ENCODE measurements at places on chromosomes 13 and 19. TPM values are rescaled to one million over a fixed set of nuclear protein-coding genes. Genes with fewer than 3 reads are reported as not detected.

DNA sequence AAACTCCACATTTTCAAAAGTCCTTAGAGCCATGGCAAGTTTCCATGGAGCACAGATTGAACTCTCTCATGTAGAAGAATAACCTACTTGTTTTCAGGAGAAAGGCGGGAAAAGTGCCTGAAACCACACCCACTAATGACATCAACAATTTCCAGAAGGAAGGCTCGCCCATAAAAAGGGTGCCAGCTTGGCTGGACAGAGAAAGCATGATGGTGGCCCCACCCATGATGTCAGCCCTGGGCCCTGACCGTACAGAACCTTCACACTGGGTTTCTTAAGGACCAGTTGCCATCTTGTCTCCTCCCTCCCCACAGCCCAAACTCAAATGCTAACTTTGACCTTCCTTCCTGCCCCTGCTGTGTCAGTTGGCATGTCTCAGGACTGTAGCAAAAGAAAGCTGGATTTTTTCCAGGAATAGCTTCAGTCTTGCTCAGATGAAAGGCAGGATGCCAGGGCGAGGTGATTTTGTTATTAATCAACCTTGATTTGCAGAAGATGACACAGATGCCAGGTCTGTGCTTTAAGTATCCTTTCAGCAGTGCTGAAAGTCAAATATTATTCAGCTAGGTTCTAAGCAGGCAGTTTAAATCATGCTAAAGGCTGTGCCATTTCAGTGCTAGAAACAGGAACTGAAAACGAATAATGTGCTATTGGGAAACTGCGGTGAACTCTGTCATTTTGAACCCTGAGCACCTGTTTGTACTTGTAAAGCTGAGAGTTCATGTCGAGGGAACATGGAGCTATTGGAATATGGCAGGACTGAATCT is 89.5 kb upstream of the RFC3 start:
- DNase-seq: no peak

DNA sequence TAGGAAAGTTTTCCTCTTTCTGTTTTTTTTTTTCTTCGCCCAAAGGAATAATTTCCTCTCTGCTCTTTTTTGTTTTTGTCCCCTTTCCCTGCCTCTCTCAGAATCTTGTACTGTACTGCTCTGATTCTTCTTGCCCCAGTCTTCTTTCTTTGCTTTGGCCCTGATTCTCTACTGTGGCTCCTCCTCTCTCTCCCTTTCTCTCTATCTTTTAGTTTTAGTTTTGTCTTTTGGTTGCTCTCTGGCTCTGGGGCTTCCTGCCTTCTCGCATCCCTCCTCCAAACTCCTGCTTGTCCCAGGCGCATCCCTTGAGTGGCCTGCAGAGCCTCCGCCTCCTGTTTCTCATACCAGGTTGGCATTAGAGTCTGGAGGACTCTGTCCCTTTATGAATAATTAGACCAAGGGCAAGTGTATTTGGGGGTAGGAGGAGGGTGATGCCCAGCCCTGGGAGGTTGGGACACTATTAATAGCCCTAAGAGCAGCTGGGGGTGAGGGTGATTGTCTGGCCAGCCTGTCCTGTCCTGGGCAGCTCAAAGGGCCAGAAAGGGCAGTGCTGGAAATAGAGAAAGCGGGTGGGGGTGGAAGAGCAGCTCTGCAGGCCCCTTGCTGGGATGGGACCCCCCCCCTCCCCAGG is 39.1 kb downstream of the LYL1 start:
- no peak for DNase-seq

CYSLTR2 gene
- total RNA-seq: not detected

- no peak for DNase-seq
Observed at GRCh38 chr19:2288818-2289713, 7.1 kb upstream of the PEAK3 start.

GRCh38 chr13:24925318-24926231 is 161.6 kb downstream of the RNF17 start:
- peak; percentile 28 for DNase-seq

- DNase-seq: peak; percentile 45
Observed at GRCh38 chr13:72341904-72342303, 385.5 kb downstream of the MZT1 start.

GRCh38 chr13:103351035-103351828 is 285.0 kb upstream of the SLC10A2 start:
- no peak for DNase-seq

C13orf46 gene
- 0.38 TPM for total RNA-seq
